ENCODE measurements at places on chromosomes 1 and 21.

DNA sequence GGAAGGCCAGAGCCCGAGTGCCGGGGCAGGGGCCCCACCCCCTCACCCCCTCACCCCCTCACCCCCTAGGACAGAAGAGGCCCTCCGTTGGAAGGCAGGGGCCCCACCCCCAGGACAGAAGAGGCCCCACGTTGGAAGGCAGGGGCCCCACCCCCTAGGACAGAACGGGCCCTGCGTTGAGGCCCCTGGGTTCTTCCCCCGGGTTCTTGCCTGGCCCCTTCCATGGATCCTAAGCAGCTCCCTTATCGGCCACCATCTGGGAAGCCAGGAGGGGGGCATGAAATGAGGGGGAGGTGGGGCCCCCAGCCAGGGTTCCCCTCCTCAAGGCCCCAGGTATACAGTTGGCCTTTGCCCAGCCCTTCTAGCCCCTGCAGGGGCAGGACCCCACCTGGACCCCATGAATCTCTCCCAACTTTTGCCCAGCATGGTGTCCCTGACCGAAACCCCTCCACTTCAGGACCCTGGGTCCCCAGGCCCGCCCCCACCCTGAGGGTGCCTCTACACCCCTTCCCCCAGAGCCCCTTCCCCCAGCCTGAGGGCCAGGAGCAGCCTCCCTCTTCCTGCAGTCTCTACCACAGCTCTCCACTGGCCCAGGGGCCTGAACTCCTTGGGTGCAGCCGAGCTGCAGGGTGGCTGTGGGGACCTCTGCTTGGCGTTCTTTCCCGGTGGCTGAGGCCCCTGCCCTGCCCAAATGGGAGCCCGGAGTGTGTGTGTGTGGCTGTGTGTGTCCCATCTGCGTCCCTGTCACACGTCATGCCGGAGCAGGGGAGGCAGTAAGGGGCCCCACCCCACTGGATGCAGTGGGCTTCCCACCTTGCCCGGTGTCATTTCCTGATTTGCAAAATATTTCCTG is 4.3 kb upstream of the VWA1 start:
- DNase-seq = no peak

GRCh38 chr1:43659212-43660166 is 9.5 kb downstream of the KDM4A start:
- no peak for DNase-seq

GRCh38 chr1:53280496-53280895 is 42.2 kb upstream of the MAGOH start:
- no peak for DNase-seq

DNA sequence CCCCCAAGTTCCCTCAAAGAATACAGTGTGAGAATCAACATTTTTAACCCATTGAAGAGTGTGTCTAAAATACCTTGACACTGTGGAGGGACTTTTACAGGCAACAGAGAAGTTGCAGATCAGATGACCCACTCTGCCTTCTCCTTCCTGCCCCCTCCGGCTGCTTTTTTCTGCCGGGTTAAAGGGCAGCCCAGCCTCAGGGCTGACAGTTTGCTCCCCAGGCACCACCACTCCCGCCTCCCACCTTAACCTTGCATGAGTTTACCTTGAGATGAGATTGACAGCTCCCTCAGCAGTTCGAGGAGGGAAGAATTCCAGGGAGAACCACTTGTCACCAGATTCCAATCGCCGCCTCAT is 3.2 kb downstream of the MTHFR start:
- no peak for DNase-seq

DNA sequence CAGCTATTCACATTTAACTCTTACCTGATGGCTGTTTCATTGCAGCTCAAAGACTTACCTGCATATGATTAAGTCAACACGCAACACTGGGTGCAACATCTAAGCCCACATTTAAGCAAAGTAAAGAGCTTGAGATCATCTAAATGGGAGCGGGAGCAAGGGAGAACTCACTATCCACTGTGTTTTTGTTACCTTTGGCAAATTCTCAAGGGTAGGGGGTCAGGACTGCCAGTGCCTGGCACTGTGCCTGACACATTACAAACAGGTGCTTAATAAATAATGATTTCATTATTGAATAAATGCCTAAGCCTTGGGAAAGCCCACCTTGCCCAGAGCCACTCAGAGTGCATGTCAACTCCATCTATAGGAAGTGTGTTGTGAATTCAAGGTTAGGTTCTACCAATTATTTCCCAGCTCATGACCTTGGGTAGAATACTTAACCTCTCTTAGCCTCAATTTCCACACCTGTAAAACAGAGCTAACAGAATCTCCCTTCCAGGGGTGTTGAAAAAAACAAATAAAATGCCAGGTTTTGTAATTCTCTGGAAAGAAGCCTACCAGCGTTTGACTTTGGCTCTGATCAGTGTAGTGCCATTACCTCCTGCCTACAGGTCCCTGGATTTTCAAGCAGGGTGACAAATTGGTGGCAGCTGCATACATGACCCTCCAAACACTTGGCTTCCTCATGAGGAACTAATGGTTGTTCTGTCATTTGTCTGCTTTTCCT is 109.7 kb downstream of the TGFBR3 start:
- no peak for DNase-seq

DNA sequence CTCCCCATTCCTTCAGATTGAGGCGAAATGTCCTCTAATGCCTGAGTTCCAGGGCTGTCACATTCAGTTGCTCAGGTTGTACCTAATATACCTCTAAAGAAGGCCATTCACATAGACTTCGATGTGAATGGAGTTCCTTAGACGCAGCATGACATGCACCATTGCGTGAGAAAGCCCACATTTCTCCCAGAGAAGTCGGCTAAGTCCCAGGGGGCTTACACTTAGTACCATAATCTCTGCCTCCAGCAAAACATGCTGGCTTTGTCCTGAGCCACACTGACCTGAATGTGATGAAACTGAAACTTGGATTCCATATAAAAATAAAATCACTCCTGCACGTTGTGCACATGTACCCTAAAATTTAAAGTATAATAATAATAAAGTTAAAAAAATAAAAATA is 23.2 kb upstream of the SLC2A1 start:
- no peak for DNase-seq

DNA sequence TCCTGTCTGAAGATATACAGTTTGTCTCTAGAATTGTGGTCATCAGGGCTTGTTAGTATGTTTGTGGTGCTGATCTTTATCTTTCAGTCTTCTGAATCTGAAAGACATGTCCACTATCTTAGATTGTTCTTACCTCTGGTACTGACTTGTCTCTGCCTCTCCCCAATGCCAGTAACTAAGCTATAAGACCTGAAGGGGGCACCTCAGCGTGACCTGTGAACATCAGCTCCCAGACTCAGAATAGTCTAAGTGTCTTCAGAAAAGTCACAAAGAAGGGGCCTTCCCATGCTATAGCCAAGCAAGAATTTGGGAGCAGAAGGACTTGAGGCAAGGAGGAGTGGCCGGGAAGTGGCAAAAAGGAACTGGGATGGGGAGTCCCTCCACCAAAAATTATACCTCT is 178.1 kb downstream of the NTNG1 start:
- no peak for DNase-seq

DNA sequence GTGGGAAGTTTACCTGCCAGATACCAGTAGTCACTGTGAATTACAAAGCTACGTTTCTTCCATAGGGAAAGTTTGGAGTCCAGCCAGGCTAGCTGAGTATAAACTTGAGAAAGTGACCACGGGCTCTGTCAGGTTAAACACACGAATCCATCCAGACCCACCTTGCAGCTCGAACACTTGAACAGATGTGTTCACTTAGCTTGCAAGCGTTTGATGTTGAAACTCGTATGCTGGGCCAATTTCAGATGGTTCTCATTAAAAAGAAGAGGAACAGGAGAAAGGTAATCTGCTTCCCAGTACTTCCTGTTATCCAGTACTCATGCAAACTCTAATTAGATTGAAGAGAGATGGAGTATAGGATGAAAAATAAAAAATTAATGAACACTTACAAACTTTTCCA is 636.4 kb downstream of the SMYD3 start:
- no peak for DNase-seq

DNA sequence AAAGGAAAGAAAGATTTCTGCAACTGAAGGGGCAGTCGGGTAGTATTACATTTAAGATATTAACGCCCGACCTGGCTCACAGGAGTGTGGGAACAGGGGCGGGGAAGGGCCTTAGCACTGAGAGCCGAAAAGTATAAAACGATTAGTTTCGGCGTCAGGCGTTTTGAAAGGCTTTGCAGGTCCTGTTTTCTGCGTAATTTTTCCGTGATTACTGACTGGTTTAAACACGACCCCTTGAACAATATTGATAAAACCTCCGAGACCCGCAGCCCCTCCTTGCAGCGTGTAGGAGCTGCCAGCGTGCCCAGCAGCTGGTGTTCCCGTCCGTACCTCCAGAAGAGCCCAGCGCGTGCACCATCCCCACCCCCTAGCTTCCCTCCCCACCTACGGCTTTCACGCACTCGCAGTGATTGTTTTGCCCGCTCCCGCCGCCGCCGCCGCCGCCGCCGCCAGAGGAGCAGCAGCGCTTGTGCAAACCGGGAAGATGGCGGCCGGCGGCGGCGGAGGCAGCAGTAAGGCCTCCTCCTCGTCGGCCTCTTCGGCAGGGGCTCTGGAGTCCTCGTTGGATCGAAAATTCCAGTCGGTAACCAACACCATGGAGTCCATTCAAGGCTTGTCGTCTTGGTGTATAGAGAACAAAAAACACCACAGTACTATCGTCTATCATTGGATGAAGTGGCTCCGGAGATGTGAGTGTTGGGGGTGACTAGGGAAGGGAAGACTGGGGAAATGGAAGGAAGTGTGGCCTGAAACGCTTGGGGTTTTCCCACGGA is 470 bp downstream of the RPRD2 start:
- peak; percentile 80 for DNase-seq

- DNase-seq = no peak
These were observed 45.2 kb upstream of the SSX2IP start for GRCh38 chr1:84735483-84735882.

DNA sequence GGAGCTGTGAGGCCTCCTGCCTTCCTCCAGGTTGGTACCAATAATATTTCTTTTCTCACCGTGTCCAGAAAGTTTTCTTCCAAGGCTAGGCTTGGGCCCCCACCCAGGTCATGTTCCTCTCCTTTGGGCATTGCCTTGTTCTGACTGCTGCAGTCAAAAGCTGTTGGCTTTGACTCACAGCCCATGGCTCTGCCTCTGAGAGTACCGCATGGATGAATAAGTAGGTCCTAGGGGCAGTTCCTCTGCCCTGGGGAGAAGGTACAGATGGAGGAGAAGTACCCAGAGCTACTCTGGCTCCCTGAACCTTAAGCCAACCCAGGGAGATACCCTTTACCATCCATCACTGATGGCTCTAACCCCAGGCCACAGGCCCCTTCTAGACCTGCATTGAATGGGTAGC is 115.0 kb downstream of the NAV1 start:
- DNase-seq = no peak

GRCh38 chr1:183689762-183690204 is 36.7 kb upstream of the APOBEC4 start:
- no peak for DNase-seq
